ENCODE measurements at places on chromosomes 4 and X.

DNA sequence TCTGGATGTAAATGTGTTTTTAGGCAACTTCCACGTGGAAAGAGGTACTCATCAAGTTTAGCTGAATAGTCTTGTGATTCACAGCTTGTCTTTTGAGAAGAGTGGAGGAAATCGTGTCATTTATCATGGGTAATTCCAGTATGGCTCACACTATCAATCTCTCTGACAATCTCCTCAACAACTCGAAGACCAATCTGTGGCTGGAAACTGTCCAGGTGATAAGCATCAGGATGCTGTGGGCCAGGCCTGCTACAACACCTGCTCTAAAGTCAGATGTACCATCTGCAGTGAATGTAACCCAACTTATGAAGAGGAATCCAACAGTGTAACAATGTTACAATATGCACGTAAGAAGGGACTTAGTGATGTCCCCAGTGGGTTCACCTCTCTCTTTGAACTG lies 132.1 kb upstream of the GK2 start:
- DNase-seq: peak; percentile 33

- DNase-seq: no peak
These were observed 11.6 kb downstream of the BLTP1 start for GRCh38 chr4:122163767-122164166.

GRCh38 chr4:181520790-181521189 lies 722.4 kb upstream of the TENM3 start:
- peak; percentile 59 for DNase-seq

- no peak for DNase-seq
These were observed 97.0 kb upstream of the PJA1 start for GRCh38 chrX:69262036-69262936.

- DNase-seq: no peak
These were observed 54.7 kb downstream of the SHROOM3 start for GRCh38 chr4:76489686-76490161.

DNA sequence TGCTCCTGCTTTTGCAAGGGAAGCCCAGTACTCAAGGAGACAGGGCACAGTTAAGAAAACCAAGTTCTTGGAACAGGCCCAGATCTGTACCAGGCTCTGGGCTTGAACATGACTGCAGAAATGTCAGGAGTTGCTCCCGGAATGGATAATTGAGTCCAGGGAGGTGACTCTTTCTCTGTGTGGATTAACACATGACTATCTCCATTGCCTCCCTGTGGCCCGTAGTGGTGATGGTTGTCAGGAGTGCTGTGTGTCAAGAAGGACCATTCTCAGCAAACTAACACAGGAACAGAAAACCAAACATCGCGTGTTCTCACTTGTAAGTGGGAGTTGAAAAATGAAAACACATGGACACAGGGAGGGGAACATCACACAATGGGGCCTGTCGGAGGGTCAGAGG lies 39.9 kb downstream of the CCKAR start:
- DNase-seq: no peak

GRCh38 chrX:111114806-111115205 lies 18.8 kb downstream of the PAK3 start:
- no peak for DNase-seq

DNA sequence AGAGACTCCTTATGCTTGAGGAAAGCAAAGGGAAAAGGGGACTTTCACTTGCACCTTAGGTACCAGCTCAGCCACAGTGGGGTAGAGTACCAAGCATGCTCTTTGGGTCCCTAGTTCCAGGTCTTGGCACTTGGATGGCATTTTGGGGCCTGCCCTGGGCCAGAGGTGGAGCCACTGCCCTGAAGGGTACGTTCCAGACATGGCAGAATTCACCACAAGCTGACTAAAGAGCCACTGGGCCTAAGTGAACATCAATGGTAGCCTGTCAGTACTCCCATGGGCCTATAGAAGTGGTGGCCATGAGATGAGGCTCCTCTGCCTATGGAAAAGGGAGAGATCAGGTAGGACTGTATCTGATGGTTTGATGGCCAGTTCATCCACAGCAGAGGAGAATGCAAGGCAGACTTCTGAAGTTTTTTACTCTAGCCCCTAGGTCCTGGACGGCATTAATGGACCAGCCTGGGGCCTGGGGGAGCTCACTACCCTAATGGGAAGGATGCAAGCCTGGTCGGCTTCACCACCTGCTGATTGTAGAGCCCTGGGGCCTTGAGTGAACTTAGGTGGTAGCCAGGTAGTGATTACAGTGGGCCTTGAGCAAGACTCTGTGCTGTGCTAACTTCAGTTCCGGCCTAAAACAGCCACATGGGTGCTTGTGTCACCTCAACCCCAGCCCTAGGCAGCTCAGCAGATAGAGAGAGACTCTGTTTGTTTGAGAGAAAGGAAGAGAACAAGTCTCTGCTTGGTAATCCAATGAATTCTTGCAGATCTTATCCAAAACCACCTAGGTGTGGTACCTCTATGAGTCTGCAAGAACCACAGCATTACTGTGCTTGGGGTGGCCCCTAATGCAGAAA lies 19.8 kb upstream of the HSFX4 start:
- DNase-seq: no peak

DNA sequence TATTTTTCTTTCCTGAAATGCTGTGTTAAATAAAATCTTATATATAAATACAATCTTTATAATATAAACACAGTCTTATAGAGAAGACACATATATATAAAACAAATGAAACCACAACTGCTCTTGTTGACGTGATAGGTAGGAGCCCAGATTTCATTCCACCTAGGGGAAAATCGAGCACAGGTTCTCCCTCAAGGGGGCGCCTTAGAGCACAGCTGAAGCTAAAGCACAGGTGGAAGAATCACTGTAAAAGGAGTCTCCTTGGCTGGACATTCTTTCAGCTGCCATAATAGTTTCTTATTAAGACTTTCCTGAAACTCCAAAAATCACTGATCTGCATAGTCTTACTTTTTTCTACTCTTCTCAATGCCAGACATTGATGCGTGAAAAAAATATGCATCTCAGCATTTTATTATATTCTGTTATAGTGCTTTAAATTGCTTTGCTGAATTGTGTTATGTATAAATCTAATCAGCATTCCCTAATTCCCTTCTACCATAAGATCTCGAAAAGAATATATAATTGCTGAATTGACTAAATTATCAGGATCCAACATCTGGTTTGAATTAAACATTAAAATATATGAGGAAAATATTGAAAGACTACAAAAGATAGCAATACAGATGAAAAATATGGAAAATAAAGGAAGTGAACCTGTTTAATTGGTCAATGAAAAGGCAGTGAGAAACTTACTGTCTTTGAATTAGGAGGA lies 25.5 kb upstream of the RXFP1 start:
- DNase-seq: no peak

- no peak for DNase-seq
These were observed 65.1 kb downstream of the CASK start for GRCh38 chrX:41858161-41858775.

- DNase-seq: no peak
These were observed 472.8 kb downstream of the TMA16 start for GRCh38 chr4:163967263-163967662.

- no peak for DNase-seq
These were observed 15.9 kb downstream of the PCGF3 start for GRCh38 chr4:721261-722168.

GRCh38 chrX:9147086-9147485 lies 113.2 kb upstream of the FAM9B start:
- no peak for DNase-seq

DNA sequence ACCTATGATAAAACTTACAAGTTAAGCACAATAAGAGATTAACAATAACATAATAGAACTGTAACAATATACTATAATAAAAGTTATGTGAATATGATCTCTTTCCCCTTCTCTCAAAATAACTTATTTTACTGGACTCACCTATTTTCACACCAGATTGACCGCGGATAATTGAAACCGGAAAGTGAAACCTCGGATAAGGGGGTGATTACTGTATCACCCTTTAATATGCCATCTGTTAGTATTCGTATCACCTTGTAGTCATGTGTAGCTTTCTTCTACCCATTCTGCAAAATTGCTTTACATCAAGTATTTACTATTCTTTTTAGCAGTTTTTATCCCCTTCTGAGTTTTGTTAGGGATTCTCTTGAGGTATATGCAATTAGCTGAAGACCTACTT lies 1.8 kb downstream of the SPCS3 start:
- DNase-seq: no peak

DNA sequence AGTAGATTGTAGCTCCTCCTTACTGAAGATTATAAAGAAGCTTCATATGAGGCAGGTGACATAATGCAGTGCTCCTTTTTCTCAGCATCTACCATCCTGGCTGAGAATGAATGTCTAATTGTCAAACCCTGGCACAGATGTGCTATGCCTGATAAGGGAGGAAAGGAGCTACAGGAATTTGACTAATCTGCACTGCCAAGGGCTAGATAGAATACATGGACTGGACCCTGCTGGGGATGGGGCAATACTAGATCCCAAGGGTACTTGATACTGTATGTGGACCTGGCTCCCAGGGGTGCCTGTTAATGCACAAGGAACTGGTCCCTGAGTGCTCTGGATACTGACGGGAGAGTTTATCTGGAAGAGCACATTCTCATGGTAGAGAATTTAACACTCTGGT lies 362.2 kb upstream of the EMCN start:
- DNase-seq: no peak

DNA sequence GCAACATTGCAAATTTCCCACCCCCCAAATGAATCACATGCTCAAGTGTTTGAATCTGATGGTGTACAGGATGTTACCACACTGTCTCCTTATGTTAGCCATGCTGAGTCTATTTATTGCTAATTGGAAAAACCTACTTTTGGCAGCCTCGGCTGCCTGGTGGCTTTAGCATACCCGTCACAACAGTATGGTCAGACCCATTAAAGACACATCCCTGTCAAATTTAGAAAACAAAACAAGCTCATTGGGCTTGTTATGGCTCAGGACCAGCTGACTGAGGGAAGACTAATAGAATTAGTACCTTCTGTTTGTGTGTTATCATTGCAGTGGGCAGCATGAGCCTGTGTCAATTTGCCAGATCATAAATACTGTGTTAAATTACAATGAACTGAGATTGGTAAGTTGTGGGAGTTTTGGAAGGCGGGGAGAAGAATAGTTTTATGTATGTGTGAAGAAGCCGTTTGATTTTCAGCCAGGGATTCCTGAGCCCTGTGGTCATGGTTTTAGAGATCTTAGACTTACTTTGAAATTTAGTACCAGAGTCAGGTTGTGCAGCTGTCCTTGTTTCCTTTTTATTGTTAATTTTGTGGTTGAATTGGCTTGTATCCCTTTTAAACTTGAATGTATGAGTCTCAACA lies 66.8 kb downstream of the POLA1 start:
- DNase-seq: no peak

GRCh38 chrX:56782791-56783449 lies 53.9 kb downstream of the NBDY start:
- no peak for DNase-seq

DNA sequence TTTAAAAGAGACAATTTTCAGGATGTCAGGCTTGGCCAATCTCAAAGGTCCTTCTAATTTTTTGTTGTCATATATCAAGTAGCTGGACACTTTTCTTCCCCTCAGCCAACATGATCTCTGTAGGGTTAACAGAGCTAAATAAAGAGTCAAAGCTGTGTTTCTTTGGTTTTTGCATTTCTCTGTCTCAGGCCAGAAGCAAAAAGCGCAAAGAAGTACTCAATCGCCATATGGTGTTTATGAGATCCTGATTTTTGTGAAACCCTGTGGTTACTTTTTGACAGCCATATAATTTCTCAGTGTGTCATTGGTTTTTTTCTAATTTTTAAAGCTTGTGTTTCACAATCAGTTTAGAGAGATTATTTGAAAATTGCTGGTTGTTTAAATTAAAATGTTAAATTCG lies 111.9 kb downstream of the MAPK10 start:
- DNase-seq: no peak

DNA sequence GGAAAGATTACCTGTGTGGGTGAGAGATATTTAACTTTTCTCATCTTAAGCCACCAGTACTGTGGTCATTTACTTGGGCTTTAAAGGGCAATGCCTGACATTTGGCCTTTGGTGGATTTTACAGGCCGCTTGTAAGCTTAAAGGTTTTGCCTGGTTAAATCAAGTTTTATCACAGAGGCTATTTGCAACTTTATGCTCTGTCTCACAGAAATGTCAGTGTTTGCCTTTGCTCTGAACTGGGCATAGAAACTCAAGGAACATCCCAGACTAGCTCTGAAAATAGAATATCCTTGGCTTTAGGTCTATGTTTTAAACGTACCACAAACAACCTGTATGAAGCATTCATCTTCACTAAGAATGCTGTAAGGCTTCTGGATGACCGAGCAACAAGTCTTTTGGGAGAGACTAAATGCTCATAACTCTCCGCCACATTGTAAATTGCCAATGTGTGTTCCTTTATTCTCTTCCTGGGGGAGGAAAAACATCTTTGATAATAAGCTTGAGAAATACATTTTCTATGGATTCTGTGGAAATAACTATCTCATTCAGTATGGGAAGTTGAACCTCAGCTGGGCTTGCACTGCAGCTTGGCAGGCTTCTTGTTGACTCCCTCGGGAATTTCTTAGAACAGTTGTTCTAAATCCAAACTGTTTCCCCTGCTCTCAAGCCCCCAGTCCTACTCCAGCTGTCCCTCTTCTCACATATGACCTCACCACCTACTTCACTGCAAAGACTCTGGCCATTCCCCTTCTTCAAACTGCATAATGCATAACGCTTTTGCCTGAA lies 105.8 kb upstream of the WDR44 start:
- DNase-seq: no peak

- no peak for DNase-seq
These were observed 68.0 kb downstream of the PPEF2 start for GRCh38 chr4:75834095-75834771.

- no peak for DNase-seq
These were observed 71.3 kb downstream of the POU4F2 start for GRCh38 chr4:146709956-146710355.

DNA sequence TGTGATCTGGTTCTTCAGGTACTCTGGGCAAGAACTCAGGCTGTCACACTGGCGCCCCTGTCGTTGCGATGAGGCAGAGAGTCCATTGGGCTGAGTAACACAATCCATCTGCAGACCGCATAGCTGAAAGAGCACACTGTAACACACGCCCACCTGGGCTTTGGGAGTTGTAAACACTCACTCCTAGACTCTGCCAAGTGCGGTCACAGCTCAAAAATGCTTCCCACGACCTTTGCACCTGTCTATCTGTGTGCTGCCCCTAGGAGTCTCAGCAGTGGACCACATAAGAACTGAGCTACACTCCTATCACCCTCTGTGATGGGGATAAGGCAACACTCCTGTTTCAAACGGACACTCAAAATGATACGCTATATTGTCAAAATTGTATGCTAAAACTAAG lies 2028.3 kb downstream of the PCDH7 start:
- DNase-seq: peak; percentile 46

GRCh38 chrX:101925733-101926132 lies 6.1 kb downstream of the ZMAT1 start:
- DNase-seq: no peak

GRCh38 chr4:9987749-9988362 lies 33.4 kb downstream of the SLC2A9 start:
- no peak for DNase-seq

GRCh38 chrX:69070949-69071650 lies 94.2 kb downstream of the PJA1 start:
- DNase-seq: no peak

GRCh38 chr4:149398993-149399392 lies 416.6 kb downstream of the IQCM start:
- no peak for DNase-seq

- no peak for DNase-seq
These were observed 8.5 kb upstream of the TMPRSS11D start for GRCh38 chr4:67892253-67892652.

GRCh38 chr4:108141213-108141950 lies 27.4 kb downstream of the LEF1 start:
- peak; percentile 93 for DNase-seq

Measured in NCI-H146 (cell line).